ENCODE measurements at places on chromosomes 3 and 15. TPM values are rescaled to one million over a fixed set of nuclear protein-coding genes. Genes with fewer than 3 reads are reported as not detected.
A peak's percentile ranks its signal among the peaks of the same experiment; 100 is the strongest.

DNA sequence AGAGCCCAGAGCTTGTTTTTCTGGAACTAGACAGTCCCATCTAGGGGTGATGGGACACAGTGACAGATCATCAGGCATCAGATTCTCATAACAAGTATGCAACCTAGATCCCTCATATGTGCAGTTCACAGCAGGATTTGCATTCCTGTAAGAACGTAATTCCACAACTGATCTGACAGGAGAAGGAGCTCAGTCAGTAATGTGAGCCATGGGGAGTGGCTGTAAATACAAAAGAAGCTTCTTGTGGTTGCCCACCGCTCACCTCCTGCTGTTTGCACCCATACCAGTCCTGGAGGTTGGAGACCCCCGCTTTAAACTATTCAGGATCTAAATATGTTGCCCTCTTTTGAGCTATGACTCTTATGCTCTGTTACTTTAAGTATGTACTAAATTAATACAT is 167.3 kb downstream of the ALCAM start:
- DNase-seq: no peak

DNA sequence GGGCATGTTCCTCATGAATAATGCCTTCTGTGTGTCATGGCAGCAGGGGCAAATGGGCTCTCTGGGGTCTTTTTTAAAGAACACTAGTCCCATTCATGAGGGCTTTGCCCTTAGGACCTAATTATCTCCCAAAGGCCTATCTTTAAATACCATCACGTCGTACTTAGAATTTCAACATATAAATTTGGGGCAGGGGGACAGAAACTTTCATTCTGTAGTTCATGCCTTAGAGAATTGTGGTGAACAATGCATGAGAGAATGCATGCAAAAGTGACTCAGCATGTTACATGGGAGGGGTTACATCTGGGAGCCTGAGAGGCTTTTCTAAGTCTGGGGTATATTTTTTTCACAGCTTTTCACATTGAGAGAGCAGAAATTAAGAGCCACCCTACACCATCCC is 208.5 kb upstream of the ROPN1 start:
- DNase-seq: peak; percentile 47

ESYT3 gene
- 0.52 TPM for total RNA-seq

DNA sequence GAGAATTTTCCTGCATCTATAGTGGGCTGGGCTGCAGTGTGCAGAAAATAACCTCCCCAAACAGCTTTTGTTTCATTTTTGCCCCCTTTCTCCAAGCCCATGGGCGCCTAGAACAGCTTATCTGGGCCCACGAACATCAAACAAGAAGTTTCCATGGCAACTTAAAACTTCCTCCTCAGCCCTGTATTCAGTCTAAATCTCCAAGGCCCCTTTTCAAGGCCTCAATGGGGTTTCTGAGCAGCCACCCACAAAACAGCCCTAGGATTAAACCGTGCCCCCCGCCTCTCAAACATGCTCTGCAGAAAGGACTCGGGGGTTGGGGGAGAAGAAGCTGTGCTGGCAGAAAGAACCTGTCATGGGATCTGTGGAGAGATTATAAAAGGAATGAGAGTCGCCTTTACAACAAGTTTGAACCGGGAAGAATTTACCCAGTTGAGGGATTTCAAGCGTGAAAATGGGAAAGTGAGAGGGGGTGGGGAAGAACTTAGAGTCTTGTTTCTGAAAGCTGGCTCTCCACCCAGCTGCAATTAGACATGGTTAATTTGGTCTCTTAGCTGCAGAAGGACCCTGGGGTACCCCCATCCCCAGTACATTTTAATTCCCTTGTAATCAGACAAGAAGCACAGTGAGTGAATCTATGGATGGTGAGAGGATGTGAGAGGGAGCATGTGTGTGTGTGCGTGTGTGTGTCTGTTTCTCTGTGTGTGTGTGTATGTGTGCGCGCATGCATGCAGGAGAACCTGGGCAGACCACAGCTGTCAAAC is 4.3 kb upstream of the FAM107A start:
- DNase-seq: no peak

GRCh38 chr15:80777137-80777536 is 2.0 kb upstream of the CEMIP start:
- DNase-seq: peak; percentile 49

AQP9 gene
- not detected for total RNA-seq

Measured in M059J (cell line).